ENCODE measurements at places on chromosomes 6 and 20.

GRCh38 chr6:87822011-87822410 is 120.0 kb upstream of the AKIRIN2 start:
- DNase-seq, result peak; percentile 30

DNA sequence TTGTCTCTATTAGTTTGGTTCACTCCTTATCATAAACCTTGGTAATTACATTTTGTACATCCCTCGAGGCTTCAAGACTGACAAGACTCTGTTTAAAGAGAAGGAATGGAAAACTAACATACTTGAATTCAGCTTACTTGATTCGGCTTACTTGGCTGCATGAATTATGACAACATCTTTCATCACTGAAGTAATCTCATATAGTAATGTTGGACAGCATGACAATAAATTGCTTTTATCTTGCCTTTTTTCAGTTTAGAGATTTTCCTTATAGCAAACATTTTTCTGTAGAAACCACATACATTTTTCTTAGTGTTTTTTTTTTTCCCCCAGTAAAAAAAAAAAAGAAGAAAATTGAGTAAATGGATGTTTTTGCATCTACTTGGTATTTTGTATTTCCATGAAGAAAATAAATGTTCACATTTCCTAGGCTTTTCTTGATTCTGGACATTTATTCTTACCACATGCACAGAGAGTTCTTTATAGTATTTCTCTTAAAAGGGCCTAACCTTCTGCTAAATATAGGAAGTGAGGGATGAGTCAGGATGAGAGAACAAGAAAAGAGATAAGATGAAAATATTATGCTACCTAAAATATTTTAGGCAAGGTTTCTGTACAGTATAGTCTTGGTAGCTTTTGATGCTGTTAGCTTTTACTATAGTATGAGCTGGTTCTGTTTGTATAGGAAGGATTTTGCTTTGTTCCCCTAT is 101.0 kb upstream of the HDGFL1 start:
- no peak for DNase-seq

GRCh38 chr6:128474481-128474880 is 45.9 kb downstream of the PTPRK start:
- DNase-seq, result no peak

DNA sequence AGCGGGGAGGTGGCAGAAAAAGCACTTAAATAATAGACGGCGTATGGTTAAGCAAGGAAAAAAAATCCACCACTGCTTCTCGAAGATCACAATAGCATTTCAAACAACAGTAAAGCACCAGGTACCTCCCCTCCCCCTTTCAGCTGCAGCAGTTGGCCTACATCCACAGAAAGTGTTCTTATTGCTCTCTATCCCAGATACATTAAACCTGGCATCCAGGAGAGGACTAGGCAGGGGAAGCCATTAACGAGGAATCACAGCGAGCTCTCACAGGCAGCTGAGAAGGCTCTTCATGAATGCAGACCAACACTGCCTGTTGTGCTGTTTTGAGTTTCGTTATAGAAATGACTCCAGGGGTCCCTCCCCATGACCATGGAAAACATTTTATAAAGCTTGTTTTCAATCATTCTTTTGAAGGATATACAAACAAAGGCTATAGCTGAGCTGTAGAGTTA is 11.8 kb downstream of the FYN start:
- DNase-seq, result no peak

GRCh38 chr6:21342501-21342900 is 251.1 kb upstream of the SOX4 start:
- DNase-seq, result no peak

GRCh38 chr6:116578335-116578734 is 7.0 kb downstream of the RWDD1 start:
- no peak for DNase-seq

- DNase-seq, result no peak
Measured at GRCh38 chr6:5682530-5682929, 324.2 kb downstream of the NRN1 start.

- DNase-seq, result peak; percentile 93
Measured at GRCh38 chr20:25867776-25868649, 171.4 kb upstream of the ZNF337 start.

DNA sequence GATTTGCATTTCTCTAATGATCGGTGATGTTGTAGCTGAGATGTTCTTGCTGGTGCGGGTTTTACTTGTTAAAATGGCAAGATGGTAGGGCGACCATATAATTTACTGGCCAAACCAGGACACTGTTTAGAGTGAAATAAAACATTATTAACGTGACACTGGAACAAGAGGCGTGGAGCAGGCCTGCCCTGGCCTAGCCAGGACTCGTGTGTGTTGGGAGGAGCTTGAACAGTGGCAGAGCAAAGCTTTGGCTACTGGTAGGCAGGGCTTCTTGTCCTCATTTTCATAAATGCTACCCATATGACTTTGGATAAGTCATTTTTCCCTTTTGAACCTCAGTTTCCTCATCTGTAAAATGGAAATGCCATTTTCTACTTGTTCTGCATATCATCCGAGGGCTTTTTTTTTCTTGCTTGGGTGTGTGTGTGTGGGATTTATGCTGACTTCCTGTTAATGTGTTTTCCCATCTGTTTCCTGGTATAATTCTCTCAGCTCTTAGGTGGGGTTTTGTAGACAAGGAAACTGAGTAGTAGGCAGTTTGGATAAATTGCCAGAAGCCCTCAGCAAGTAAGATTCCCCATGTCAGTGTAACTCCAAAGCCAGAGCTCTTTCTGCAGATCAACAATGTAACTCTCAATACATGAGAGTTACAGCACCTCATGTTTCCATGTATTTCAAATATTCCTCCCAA is 81.7 kb downstream of the TOX2 start:
- no peak for DNase-seq

- peak; percentile 95 for DNase-seq
Measured at GRCh38 chr6:23180504-23181293, 611.3 kb downstream of the HDGFL1 start.

DNA sequence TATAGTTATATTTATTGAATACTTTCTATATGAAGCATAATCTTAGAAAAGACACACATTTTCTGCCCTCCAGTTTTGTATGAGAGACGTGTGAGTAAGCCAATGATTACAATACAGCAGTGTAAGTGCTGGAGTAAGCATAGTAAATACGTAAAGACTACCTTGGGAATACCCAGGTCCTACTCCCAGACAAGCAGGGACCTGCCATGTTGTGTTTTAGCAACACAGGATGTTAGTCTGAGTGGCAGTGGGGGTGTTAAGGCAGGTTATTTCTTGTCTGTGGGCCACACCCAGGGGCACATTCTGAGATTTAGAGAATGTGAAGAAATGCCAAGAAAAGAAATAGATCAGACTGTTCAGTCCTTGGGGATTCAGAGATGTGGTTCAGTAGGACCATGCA is 34.3 kb upstream of the RNF144B start:
- DNase-seq, result no peak

DNA sequence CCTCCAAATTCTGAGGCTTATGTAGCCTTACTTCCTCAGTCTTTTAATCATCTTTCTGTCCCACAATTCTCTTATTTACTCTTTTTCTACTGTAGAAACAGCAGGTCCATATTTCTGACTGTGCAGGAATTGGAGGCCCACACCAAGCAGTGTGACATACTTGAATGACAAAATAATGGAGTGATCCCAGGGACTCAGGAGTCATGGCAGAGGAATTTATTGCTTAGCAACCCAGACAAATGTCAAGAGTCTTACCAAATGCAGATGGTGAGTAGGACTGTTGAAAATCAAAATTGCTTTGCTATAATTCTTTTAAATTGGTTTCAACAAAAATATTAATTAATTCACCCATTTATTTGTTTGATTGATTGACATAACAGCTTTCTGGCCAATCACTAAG is 59.9 kb downstream of the HTR1B start:
- DNase-seq, result no peak

DNA sequence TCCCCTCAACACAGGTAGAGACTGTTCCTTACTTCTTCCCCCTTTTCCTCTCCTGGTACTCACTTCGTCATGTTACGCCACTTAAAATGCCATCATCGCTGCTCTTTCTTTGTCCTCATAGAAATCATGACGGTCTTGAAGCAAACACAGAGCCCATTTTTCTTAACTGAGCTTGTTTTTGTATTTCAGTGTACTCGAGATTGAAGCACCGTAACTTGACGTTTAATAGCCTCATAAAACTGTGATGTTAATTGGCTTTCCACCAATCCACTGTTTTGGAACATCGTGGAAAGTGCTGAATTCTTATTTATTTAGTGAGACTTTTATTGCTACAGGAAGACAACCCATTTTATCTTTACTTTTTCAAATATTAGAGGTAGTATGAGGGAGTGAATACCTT is 38.7 kb downstream of the DUSP22 start:
- no peak for DNase-seq
